HTR-8/SVneo (cell line): ENCODE measurements at places on chromosomes 3 and 15.
A peak's percentile ranks its signal among the peaks of the same experiment; 100 is the strongest.

DNA sequence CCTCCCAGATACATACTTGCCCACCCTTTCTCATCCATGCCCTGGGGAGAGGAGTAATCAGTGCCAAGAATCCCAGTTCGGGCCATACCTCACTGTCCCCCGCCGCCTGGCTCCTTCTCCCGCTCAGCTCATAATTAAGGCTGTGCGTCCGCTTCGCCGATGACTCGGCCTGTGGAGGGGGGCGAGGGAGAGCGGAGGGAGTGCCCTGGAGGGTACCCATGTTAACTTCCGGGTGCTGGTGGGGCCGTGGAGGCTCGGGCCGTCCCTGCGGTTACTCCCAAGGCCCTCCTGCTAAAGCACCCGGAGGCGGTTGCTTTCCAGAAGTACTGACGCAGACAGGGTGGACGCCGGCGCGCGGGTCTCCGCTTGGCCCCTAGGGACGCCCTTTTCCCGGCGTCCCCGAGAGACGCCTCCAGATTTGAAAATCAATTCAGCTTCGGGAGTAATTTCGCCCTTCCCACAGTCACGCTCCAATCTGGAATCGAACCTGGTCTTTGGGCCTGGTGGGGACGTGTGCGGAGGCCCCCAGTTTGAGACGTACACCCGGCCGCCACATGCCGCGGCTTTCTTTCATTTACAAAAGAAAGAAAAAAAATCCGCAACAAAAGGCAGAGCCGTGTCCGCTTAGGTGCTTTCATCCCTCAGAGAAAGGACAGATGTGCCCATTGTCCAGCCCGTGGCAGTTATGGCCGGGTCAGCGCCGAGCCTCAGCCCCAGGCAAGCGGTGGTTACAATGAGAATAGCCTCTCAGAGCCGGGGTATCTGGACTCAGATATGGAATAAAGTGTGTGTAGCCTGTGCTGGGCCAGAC, 1.0 kb upstream of the ONECUT1 start:
- no peak for DNase-seq

DNA sequence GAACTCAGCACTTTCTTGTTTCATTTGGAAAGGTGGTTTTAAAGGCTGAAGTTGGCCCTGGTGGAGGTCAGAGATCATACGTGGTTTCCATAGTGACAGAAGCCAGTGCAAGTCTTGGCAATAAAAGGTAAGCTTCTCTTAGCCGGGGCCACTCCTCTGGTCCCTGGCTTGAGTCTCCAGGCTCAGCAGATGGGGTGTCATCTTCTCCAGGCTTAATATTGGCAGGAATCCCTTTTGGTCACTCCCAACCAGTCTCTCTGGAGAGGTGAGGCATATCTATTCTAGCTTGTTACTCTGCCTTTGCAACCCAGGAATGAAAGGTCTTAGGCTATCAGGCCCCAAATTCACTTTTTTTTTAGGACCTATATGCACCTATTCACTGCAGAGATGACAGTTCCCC, 4.8 kb downstream of the CYP19A1 start:
- DNase-seq: no peak

DNA sequence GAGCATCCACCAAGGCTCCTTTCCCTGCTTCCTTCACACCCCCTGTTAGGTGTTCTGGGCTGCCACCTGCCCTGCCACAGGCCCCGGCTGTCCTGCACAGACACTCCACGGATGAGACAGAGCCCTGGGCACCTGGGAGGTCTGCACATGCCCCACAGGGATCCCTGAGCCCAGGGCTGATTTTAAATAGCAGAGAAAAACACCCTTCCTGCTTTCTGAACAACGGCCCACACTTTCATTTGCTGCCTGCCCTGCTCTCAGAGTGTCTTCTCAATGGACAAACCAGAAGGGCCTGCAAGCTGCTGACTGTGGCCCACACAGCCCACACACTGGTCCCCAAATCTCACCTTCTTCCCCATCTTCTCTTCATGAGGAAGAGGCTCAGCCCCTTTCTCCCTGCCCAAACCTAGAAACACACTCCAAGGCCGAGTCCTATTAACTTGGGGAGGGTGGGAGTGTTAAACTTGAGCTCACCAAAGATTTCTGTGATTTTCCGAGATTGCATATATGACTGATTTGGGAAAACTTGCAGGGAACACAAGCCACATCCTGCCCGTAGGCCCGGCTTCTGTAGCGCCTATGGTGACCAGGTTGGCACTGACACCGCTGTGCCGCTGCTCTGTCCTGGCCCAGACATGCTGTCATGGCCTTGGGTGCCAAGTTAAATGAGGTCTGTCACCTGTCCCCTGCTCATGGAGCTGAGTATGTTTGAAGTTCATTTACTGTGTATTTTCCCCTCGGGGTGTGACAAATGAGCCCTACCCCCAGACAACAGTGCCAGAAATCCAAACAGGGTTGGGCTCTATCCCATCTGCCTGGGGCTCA, 47.2 kb upstream of the KLF13 start:
- DNase-seq: no peak

GRCh38 chr3:185399737-185400667, 37.1 kb downstream of the MAP3K13 start:
- no peak for DNase-seq

GRCh38 chr15:57635300-57635909, 43.7 kb downstream of the MYZAP start:
- DNase-seq: no peak

GRCh38 chr15:39629371-39629770, 48.5 kb downstream of the THBS1 start:
- no peak for DNase-seq

- peak; percentile 64 for DNase-seq
Observed at GRCh38 chr3:67654099-67654843, at the start of gene SUCLG2. Gene SUCLG2 (minus strand): TSS chr3:67654612. CDS start chr3:67654586, 26 bp downstream.

DNA sequence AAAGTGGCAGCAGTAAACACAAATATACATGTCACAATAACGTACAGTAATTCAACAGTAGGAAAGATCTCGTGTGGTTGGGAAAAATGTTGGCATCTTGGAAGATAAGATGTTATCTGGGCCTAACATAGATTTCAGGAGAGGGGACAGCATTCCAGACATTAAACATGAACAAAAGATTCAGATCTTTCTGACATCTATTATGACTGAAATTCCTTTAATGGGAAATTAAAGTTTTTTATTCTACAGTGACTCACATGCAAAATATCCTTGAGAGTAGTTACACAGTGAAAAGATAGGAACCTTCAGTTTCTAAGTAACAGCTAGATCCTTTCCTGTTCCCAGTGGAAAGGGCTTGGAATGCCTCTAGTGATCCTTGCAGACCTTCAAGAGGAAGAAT, 9.2 kb downstream of the NDUFB5 start:
- peak; percentile 22 for DNase-seq

DNA sequence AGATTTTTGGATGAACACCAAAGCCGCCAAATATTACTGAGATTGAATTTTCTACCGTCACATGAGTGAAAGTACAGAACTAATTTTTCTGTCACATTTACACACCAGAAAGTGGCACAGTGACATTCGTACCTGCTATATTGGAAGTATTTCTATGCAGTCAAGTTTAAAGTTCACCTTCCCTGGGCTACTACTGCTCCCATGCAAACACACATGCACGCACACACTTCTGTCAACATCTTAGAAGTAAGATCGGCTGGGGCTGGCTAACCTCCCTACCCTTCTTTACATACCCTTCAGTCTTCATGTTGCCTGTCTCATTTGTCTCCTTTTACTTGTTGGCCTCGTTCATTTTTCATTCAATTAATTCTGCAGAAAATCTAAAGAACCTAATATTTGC, 19.0 kb upstream of the TM4SF1 start:
- no peak for DNase-seq

DNA sequence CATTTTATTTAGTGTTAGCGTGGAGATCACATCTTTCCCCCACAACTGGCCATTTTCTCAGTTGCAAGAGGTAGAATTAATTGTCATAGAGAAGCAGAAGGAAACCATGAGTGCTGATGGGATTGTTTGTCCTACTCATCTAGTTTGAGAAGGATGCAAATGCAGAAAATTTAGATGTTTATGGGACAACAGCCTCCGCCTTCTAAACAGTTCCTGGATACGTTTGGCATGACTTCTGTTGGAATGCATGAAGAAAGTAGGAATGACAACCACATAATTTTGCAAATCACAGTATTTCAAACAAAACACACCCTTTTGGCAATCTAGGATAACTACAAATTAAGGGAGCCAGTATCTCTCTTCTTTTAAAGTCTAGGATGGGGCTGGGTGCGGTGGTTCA, 240.1 kb upstream of the SUCLG2 start:
- no peak for DNase-seq

GRCh38 chr15:94620632-94621031, 389.3 kb downstream of the MCTP2 start:
- DNase-seq: no peak

DNA sequence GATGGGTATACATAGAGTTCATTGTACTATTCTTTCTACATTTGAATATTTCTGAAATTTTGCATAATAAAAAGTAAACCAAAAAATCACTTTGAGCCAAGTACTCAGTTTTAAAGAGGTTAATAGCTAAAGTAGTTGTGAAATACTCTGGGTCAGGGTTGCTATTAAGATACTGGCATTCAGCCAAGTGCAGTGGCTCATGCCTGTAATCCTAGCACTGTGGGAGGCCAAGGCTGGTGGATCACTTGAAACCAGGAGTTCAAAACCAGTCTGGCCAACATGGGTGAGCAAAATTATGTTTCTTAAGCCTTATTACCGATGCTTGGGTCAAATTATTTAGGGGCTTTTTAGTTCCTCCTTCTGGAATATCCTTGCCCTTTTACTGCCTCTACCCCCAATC, 122.0 kb upstream of the MELTF start:
- DNase-seq: peak; percentile 21

DNA sequence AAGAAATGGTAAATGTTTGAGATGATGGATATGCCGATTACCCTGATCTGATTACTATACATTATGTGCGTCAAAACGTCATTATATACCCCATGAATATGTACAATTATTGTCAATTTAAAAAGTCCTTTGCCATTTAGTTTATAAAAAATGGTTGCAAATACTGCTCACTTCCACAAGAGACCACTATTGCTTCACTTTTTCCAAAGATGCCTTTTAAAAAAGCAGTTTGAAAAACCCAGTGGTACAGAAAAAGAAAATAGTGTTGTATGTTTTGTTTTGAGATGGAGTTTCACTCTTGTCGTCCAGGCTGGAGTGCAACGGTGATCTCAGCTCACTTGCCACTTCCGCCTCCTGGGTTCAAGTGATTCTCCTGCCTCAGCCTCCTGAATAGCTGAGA, 39.3 kb downstream of the EDEM1 start:
- peak; percentile 24 for DNase-seq

DNA sequence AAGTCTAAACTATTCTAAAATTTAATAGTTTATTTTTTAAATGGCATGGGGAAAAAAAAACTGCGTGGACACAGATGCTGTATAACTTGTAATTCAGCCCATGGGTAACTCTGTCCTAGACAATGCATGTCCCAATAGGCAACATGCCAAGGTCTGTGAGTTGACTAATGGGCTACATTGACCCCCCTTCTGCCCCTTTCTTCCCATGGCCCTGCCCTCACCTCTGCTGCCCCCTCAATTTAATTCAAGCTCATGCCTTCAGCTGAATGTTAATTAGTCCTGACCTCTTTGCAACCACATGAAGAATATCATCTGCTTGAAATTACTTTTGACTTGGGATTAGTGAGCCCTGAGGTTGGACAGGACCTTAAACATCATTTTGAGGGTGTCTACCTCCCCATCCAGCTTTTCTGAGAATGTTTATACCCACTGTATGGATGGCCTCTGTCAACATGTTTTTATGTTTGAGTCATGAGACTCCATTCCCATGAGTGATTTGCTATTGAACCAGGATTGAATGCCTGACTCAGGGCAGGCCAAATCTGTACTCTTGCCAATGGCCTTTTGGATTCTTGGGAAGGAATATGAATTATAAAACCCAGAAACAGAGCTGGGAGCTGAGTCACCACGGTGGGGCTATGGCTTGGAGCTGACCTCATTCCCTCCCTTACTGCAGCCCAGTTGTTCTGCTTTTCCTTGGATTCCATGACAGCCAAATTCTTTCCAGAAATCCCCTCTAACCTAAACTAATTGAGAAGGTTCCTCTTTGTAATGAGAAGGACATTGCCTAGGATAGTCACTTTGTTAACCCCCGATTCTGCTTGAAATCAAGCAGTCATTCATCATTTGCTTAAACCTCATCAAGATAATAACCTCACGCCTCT, 33.5 kb upstream of the PDE8A start:
- DNase-seq: peak; percentile 33

DNA sequence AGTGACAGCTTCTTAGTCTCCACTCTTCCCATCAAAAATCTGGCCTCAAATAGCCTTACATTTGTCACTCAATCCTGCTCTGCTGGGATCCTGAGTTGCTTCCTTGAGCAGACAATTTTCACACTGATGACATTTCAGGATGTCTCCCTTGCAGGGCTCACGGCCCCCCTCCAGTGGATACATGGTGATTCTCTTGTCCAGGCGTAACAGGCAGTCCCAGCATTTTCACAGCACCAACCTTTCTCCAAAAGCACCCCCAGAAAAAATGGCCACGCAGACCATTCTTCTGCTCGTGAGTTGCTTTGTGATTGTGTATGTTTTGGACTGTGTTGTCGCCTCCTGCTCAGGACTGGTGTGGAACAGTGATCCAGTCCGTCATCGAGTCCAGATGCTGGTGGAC, 47.4 kb upstream of the WNT7A start:
- peak; percentile 14 for DNase-seq

GRCh38 chr15:57780471-57780870, 74.0 kb downstream of the POLR2M start:
- no peak for DNase-seq

DNA sequence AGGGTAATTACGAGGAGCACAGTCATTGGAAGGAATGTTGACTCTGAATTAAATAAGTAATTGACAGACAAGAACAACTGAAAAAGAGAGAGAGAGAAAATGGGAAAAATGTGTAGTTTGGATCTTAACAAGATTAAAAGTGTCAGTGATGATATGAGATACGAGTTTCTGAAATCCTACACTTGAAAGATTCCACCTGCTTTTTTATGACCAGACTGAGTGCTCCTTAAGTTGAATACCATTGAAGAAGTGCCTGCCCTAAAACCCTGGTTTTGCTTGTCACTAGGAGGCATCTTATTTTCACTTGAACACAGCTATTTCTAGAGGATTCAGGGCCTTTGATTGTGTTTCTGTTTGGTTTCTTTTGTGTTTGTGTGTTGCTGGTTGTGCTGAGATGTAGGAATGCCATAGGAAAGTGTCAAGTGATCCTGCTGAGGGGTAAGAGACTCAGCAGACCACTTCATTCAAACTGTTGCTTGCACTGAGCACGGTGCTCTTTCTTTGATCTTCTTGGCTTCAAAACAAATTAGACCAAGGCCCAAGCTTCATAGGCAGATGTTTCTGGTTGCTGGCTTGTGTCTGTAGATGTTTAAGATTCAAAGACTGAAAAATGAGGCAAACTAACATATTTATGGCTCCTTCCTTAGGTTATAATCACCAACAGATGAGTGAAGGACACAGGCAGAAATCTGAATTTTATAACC, 17.2 kb upstream of the ABHD10 start:
- DNase-seq: no peak

- DNase-seq: no peak
Observed at GRCh38 chr3:66989860-66990696, 8.0 kb upstream of the KBTBD8 start.

DNA sequence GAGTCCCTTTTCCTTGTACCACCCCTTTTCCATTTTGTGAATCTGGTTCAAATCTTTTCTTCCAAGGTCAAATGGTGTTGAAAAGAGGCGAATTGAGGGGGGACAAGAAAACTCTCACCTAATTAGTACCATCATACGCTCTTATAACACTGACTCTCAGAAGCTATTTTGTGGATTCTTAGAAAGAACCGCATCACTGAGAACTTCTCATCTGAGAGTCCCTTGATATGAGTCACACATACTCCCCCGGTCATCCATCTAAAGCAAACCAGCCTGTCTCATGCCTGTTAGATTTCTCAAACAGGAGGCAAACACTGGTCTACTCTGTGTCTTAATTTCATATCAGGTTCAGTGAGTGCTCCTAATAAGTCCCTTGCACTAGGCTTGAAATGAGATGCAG, 76.5 kb upstream of the SPRED1 start:
- peak; percentile 19 for DNase-seq
